ENCODE measurements at places on chromosomes 6 and 20. TPM values are rescaled to one million over a fixed set of nuclear protein-coding genes. Genes with fewer than 3 reads are reported as not detected.

Gene PPIL4
- 23.6 TPM for total RNA-seq

Gene ELOVL4
- 1.6 TPM for total RNA-seq

Gene ADGRF5
- total RNA-seq, result not detected

Gene MAP7
- total RNA-seq, result 1.3 TPM
